Stimulated activated CD4-positive, alpha-beta T cell treated with anti-CD3 and anti-CD28 coated beads, Interleukin-1b, Interleukin-23, amount 100 ng/mL, for 1 hour (primary cell): ENCODE measurements at places on chromosomes 1 and 21.
A peak's percentile ranks its signal among the peaks of the same experiment; 100 is the strongest.

GRCh38 chr1:15304708-15305467 is 57.9 kb downstream of the FHAD1 start:
- DNase-seq = peak; percentile 60

GRCh38 chr1:99441299-99442095 is 177.2 kb downstream of the PLPPR4 start:
- DNase-seq = no peak

DNA sequence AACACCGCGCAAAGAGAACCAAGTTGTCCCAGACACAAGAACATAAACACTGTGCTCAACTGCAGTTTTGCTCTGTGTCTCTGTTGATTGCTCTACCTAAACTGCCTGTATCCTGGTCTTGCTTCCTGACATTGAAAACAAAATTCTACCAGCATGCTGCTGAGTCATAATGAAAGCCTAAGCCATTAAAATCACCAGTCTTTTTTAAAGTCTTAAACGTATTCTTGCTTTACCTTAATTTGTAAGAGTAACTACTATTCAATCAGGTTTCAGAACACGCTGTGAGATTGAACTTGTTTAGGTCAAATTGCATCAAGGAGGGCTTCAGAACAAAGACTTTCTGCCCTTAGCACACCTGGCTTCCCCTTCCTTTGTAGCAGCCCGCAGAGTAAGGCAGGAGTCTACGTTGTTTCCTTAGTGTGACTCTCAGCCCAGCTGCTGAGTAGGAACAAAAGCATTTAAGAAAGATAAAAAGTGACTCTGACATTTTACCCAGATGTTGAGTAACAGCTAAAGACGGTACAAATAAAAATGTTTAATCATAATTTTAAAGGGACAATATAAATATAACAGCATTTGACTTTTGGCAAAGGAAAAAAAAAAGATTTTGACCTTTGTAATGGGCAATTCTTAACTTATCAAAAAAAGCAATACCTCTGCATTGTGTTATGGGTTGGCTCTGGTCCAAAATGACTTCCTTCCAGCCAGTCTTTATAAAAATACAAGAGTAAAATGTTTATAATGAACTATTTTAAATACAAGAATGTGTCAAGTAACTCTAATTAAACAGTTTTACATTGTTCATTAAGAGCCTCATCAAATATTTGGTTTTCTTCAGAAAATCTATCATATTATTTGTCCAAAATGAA is 186.9 kb upstream of the ADGRL4 start:
- no peak for DNase-seq

GRCh38 chr1:173532237-173532636 is 55.1 kb downstream of the PRDX6 start:
- no peak for DNase-seq

- no peak for DNase-seq
Observed at GRCh38 chr1:36825226-36825625, 209.1 kb downstream of the GRIK3 start.

DNA sequence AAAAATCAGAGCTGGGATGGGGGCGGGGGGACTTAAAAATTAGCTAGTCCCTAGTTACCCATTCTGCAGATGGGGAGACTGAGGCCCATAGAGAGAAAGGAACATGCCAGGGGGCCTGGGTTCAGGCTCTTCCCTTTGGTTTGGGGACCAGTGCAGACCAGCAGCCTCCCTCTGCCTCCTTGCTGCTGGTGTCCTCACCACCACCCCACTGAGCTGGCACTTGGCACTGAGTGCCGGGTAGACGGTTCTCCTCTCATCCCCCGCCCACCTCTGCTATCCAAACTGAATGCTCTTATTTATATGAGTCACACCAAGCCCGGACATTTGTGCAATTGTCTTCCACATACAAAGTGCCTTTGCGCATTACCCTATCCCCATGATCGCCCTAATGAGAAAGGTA is 39.2 kb downstream of the CAMK2N1 start:
- DNase-seq = no peak

DNA sequence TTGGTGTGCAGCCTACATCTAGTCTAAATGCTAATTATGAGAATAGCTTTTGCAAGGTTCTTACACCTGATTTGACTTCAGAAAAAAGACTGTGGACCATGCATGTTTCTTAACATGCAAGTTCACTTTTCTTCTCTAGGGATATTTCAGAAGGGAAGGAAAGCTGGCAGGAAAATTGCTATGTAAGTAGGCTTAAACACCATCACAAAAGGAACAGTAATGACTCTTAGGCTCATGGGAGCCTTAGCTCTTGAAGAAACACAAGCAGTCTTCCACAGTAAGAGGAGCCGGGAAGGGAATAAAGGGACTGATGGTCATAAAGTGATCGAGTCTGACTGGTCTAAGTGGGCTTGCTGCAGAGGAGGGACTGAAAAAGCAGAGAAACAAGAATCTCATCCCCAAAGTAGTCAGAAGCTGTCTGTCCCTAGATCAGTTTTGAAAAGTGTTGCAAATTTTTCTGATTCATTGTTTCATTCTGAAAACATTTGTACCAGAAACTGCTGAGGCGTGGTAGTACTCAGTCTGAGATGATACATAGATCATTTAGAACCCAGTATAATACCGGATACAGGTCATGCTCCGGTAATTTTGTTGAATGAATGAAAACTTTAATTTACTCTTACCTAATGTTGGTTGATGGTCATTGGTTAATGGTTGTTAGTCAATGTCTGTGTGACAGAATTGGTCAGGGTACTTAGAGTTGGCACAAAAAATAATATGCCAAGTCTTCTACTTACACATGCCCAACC is 40.9 kb downstream of the SMYD2 start:
- DNase-seq = no peak

- DNase-seq = no peak
Observed at GRCh38 chr1:227736814-227737432, 1.7 kb downstream of the SNAP47 start.

DNA sequence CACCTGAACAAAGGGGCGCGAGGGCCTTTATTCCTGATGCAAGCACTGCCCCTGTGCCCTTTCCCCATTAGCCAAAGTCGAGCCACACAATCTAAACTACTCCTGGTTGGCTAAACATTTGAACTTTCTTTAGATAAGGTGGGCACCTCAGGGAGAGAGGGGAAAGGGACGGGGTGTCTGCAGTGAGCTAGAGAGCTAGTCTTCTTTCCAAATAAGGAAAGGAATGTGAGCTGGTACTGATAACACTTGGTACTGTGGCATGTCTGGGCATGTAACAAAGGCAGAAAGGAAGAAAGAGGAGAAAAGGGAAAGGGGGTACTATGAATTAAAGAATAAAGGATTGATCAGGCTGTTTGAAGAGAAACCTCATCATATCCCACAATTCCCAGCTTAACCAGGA is 62.8 kb downstream of the OVGP1 start:
- DNase-seq = no peak

GRCh38 chr1:150021191-150021694 is 10.7 kb upstream of the OTUD7B start:
- DNase-seq = no peak

DNA sequence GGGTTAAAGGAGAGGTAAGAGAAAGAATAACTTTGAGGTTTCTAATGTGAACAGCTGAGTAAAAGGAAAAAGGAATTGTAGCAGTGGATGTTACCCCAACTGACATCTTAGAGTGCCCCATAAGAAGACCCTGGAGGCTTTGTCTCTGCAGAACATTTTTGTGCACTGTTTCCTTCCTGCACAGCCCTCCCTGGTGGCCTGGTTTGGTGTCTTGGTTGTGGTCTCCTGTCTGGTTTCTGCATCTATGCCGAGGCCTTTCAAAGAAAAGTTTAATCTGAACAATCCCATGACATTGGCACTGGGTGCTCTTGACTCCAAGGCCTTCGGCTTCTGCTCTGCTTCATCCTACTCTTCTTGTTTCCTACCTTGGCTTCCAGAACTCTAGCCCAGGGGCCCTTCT is 57.8 kb downstream of the RHOU start:
- DNase-seq = no peak
